A549 treated with Mapracorat at 1 μM for 4 hours (cell line): ENCODE measurements at places on chromosomes 2 and 18. TPM values are rescaled to one million over a fixed set of nuclear protein-coding genes. Genes with fewer than 3 reads are reported as not detected.

Gene TMEM163
- 0.10 to 0.17 TPM (median 0.14 TPM) in 4 of 5 replicates, not detected in the other for total RNA-seq

Gene LYG2
- total RNA-seq, result not detected in 5 replicates

Gene CYP27A1
- 0.14 to 0.16 TPM (median 0.15 TPM) in 3 of 5 replicates, not detected in the others for total RNA-seq

Gene RUFY4
- total RNA-seq, result not detected in 5 replicates

Gene SLC9A4
- total RNA-seq, result not detected in 5 replicates

Gene HES6
- total RNA-seq, result 8.3 to 17.3 TPM (median 14.7 TPM) in 5 replicates
